Activated naive CD4-positive, alpha-beta T cell (primary cell): ENCODE measurements at places on chromosomes 3 and 15.

- DNase-seq, result no peak
Observed at GRCh38 chr3:11662392-11662990, 18.8 kb upstream of the VGLL4 start.

GRCh38 chr3:167978071-167978470, 117.7 kb downstream of the GOLIM4 start:
- DNase-seq, result no peak

DNA sequence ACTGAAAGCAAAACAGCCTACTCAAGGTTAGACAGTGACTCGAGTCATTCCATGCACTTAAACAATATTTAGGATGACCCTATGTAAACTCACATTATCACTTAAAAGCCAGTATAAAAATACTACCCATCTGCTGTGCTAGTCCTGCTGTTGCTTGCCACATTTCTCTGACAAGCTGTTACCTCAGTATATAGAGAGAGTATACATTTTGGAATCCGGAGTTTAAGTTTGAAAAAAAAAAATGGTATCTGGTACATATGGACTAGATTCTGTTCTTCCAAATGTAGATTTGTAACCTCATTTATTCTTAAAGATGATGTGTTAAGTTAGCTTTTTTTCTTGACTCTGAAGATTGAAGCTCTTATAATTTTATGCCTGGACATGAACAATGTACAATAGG, 503.8 kb upstream of the TPRG1 start:
- no peak for DNase-seq

DNA sequence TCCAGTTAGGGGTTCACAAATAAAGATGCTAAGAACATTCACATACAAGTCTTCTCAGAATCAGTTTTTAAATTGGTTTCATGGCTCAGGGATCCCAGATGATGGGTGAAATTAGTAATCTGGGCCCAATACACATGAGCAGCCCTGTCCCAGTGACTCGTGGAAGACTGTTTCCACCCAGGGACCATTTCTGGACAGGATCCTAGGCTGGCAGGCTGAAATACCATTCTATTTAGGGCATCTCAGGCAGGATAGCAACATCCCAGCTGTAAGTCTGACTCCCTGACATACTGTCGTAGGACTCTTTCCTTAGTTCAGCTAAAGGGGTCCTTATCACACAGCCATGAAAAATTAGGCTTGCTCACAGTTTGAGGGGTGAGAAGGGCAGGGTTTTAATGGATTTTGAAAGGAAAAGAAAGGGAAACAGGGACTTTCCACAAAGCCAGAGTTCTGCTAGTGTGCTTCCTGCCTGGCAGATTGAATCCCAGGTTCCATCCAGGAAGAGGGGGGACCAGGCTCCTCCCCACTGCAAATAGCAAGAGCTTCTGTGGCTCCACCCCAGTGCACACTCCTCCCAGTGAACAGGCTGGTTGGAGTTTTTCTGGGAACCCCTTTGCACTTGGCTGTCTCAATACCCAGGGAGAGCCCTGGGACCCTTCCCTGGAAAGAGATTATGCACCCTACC, 41.3 kb upstream of the LYZL4 start:
- no peak for DNase-seq

GRCh38 chr3:32200992-32201758, 37.3 kb upstream of the CMTM8 start:
- DNase-seq, result no peak

- DNase-seq, result no peak
Observed at GRCh38 chr15:26773067-26773877, 406 bp upstream of the GABRB3 start.

DNA sequence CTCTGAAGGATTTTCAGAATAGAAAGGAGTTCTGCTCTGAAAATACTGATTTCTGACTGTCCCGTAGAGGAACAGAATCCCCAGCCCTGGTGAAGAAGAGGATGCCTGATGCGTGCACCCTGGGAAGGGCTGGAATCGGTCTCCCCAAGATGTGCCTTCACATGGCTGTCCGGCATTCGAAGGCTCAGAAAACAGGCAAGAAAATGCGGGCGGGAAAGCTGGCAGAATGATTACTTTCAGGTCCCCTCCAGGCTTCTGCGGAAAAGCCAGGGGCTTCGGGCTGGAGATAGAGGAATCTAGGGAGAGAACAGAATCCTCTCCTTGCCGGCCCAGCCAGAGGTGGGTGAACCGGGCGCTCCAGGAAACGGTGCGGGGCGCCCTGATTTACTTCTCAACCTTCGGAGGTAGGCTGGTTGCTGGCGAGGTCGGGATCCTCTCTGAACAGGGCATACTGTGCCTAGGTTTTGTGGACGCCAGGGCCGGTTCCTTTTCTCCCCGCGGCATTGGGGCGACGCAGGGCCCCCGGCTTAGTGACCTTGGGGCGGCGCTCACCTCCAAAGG, 2.5 kb downstream of the FOXL2NB start:
- no peak for DNase-seq

DNA sequence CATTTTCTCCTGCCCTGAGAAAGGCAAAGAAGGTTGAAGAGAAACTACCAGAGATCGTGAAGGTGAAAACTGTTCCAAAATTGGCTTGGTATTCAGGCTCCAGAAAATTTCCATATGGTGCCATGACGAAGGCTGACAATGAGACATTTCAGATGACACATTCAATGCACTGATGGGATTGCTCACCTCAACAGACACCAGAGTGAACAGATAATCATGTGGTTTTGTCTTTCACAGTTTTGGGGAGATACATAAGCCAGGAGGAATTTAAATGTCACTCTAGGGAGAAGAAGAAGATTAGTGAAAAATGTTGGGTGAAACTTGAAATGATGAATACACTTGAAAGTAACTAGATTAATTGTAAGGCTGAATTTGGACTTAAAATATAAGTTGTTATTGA, 339.7 kb upstream of the EPHA3 start:
- DNase-seq, result no peak

DNA sequence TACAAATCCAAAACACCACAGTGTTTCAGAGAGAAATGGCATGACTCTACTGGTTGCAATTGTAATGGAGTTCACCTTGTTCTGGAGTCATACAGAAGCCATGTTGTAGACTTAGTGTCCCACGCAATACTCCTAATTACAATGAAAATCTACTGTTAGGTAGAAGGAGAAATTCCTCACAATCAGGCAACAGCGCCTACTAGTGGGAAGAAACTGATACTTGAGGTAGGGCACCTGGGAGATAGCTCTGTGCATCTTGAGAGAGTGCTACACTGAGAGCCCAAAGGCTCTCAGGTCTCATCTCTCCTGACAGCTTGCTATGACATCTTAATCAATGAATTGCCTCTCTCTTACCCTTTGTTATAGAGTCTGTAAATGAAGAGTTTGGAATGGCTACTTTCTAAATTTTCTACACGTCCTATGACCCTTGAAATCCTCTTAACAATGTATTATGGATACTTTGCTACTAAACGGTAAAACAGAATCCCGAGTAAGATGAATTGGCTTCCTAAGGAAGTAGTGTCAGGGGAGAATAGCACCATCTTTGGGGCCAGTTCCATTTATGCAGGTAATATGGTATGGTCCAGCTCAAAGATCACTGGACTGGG, 422.7 kb upstream of the TPRG1 start:
- DNase-seq, result peak; percentile 1

GRCh38 chr15:52164631-52165265, 26.4 kb downstream of the GNB5 start:
- no peak for DNase-seq

GRCh38 chr3:127997016-127997415, 55.2 kb upstream of the SEC61A1 start:
- DNase-seq, result no peak

DNA sequence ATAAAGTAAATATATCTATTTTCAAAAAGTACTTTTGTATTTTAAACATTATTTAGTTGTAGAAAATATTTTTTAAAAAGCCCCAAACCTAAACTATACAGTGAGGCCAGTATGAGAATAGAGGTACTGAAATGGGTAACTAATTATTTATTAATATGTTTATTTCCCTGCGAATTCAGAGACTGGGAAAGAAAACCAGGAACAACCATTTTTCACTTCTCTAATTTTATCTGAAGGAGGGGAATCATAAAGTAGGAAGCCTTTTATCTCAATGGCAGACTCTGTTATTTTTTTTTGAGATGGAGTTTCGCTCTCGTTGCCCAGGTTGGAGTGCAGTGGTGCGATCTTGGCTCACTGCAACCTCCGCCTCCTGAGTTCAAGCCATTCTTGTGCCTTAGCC, 63.6 kb upstream of the TRAK1 start:
- no peak for DNase-seq

DNA sequence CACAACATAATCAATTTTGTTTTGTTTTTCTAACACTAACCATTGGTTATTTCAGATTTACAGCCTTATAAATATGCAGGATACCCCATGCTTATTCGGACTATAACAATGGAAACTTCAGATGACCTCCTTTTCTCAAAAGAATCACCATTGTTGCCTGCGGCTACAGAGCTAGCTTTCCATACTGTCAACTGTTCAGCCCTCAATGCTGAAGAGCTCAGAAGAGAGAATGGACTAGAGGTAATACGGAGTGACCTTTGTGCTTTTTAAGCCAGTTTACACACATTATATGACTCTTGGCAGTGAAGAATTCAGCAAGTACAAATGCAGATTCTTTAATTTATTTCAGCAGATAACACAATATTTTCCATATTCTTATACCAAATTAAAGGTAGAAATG, 81.8 kb downstream of the DNAJC13 start:
- DNase-seq, result no peak

GRCh38 chr15:98801234-98801561, 152.9 kb downstream of the IGF1R start:
- no peak for DNase-seq

GRCh38 chr3:137746808-137747207, 17.3 kb upstream of the SOX14 start:
- no peak for DNase-seq

GRCh38 chr3:195203606-195204005, 67.4 kb downstream of the XXYLT1 start:
- no peak for DNase-seq

- no peak for DNase-seq
Observed at GRCh38 chr3:73021301-73021835, 24.8 kb downstream of the PPP4R2 start.

GRCh38 chr3:142626971-142627370, 30.8 kb downstream of the PLS1 start:
- no peak for DNase-seq

DNA sequence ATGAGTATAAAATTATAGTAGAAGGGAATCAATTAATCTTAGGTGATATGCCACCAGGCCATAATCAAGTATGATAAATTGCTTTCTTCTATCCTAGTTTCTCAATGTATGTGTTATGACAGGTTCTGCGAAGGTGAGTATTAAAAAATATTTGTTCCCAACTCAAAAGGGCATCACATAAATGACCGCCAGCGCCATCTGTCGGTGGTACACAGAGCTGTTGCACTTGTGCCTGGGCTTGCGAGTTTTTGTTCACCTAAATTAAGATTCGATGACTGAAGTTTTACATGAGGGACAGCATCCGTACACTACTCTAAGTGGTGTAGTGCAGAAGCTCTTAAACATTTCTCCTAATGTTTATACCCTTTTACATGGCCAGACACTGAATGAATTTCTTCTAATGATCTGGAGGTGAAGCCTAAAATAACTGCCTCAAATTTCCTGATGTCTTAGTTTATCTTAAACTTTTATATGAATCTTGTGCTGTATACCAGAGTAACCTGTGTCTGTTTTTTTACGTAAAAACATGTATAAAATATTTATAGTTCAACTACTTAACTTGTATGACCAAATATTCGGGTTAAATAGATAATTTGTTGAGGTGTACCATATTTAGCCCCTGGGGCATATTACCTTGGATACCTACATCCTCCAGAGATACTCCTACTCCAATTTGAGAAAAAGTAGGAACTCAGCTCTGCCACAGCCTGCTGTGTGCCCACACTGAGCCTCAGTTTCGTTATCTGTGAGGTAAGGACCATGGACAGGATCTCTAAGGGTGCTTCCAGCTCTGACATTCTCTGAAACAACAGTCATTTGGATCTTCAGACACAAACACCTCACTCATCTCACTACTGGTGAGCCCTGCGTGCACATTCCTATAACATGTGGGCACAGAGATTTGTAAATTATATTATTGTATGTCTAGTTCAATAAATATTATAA, 365.6 kb downstream of the MAGI1 start:
- DNase-seq, result no peak

DNA sequence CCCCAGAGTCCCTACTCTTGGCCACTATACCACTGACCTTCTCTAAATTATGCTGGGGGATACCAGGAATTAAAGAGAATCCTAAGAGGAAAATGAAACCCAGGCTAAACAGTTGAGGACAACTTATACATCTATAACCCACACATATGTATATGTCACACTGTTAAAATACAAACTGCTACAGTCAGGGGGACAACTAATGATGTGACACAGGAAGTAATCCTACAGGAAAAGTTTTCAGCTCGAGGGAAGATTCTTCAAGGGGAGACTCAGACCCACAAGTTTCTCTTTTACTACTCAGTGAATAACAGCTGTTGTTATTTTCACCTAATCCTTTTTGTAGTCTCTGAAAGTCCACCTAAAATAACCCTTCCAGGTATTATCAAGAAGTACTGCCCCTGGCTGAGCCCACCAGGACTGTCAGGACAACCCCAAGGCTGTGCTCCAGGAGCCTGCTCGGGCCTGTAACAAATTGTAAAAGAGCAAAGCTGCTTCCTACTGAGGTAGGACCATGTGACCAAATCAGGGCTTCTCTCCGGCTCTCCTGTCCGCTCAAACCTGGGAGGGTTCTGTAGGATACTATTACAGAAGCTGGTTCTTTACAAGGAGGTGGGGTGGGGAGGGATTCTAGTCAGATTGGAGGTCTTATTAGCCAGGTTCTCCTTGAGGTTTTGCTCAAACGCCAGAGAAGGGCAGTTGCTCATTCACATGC, 91.6 kb downstream of the SRGAP3 start:
- DNase-seq, result no peak

GRCh38 chr3:102114264-102114979, 265.1 kb downstream of the NFKBIZ start:
- no peak for DNase-seq

DNA sequence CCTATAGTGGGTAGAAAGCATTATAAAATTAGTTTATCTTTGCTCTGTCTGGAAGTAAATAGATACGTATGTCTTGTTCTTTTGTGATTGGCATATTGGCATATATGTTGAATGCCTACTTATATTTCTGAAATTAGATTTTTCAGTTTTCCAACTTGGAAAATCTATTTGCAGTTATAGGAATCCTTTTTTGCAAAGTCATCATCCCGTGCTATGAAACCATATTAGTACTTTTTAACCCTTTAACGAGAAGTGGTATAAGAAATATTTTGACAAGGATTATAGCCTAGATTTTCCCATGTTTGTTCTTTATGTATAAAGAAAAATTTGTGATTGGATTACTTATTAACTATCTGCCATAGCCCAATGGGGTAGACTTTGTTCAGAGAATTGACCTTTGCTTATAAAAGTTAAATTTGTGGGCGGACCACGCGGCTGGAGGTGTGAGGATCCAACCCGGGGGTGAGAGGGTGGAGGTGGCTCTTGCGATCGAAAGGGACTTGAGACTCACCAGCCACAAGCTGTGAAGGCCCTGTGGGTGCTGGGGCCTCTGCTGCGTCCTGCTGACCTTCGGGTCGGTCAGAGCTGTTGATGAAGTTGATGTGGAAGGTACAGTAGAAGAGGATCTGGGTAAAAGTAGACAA, 5.9 kb downstream of the LRRC28 start:
- no peak for DNase-seq

GRCh38 chr3:42653560-42654330, at the start of gene ZBTB47:
TSS of gene ZBTB47 (plus strand) at chr3:42653697. CDS start at chr3:42658356, 4,659 bp downstream.
- DNase-seq, result peak; percentile 19

GRCh38 chr3:190059242-190059590, 61.5 kb downstream of the P3H2 start:
- no peak for DNase-seq
